Occipital lobe (tissue), 3 donors: ENCODE measurements at places on chromosomes 12 and 14.
A peak's percentile ranks its signal among the peaks of the same experiment; 100 is the strongest.

GRCh38 chr14:59150990-59151389 is 37.5 kb upstream of the DAAM1 start:
- DNase-seq, result no peak

GRCh38 chr12:78386871-78387270 is 477.7 kb upstream of the SYT1 start:
- DNase-seq, result no peak

- no peak for DNase-seq
Measured at GRCh38 chr12:109524466-109525278, 47.2 kb downstream of the UBE3B start.

GRCh38 chr14:88791629-88792472 is 902 bp downstream of the EML5 start:
- peak; percentile 28 for DNase-seq

DNA sequence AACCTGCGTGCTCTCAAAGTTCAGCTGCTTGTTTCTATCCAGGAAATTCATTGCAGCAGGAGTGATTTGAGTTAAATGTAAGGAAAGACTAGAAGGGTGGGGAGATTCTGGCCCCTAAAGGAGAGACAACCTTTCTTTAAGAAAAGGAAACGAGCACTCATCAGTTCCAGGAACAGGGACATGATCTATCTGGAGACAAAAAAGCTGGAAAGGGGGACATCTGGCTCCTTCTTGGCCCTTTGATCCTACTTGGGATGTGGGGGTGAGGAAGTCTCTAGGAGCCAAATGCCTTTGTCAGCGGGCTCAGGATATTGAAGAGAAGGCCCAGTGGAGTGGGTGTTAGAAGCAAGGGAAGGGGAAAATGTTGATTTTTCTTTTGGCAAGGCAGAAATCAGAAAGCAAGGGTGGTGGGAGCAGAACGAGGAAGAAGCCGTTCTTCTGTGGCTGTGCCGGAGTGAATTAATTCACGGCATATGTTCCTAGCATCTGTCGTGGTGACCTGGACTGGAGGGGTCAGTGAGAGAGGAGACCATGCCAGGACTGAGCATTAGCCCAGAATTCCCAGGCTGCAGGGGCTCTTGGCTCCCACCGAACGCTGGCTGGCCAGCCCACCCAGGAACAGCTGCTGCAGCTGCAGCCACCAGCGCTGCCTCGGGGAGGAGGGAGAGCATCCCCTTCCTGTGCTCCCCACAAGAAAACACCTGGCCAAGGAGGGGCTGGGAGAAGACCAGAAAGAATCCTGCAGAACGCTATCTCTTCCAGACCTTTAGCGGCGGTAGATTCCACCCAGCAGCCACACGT is 62.8 kb upstream of the GPATCH2L start:
- DNase-seq, result no peak

GRCh38 chr14:73754911-73755360 is 40.8 kb upstream of the PNMA1 start:
- no peak for DNase-seq

GRCh38 chr12:11162502-11162901 is 8.5 kb upstream of the SMIM10L1 start:
- no peak for DNase-seq

DNA sequence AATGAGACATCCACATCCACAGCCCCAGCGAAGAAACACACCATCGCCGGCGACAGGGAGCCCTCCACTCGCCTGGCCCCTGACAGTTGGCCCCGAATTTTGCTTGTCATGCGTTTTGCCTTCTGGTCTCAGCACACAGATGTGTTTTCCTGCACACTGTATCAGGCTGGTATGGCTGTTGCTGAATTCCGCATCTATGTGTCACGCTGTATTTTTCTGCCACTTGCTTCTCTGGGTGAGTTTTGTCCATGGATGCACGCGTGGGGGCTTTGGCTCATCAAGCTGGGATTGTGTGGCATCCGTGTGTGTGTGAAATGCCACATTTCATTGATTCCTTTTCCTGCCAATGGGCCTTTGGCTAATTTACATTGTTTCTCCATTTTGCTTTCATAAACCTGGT is 26.5 kb downstream of the ARL6IP4 start:
- DNase-seq, result no peak

DNA sequence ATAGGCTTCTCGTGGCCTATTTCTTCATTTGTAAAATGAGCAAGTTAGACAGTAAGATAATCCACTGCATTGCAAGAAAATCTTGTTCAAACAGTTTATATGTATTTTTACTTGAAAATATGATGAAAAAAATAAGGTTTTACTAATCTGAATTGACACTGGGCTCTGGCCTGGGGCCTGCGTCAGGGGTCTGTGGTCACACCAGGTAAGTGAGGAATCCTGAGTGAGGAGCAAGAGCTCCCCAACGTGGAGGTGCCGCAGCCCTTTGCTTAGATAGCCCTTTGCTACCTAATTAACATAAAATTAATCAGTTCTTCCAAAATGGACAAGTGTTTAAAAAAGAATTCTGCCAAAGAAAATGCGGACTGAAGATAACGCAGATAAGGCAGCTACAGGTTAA is 39.1 kb upstream of the STAB2 start:
- DNase-seq, result no peak

- DNase-seq, result no peak
Measured at GRCh38 chr14:48417715-48418500, 742.5 kb upstream of the MDGA2 start.

DNA sequence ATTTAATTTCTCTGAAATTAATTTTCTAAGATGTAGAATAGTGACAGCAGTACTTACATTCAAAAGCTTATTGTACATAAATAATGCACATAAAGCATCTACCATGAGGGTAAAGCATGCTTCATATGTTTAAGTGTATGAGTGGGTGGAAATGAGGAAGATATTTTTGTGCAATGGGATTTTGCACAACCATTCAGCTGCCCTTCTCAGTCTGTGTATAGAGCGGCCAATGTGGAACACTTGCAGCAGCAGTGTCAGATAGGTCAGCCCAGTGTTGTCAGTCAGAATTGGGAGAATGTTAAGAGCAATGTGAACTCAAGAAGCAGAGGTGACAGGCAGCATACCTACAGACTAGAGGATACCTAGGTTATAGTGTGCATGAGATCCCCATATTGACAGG is 72.5 kb upstream of the ATP2B1 start:
- no peak for DNase-seq

DNA sequence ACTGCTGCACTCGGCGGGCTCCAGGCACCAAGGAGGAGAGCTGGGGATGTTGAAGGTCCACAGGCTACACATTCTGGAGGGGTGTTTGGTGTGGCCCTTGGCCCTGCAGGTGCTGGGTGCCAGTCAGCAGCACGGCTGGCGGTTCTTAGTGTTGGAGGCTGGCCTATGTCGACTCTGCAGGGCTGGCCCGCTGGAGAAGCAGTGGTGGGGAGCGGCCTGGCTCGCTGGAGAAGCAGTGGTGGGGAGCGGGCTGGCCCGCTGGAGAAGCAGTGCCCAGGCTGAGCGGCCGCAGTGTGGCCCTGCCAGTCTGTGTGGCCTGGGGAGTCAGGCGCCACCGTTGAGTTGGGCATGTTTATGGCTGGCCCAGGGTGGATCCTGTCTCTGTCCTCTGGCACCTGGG is 27.3 kb downstream of the MTA1 start:
- no peak for DNase-seq

GRCh38 chr12:96048393-96048969 is 13.1 kb upstream of the LTA4H start:
- no peak for DNase-seq

DNA sequence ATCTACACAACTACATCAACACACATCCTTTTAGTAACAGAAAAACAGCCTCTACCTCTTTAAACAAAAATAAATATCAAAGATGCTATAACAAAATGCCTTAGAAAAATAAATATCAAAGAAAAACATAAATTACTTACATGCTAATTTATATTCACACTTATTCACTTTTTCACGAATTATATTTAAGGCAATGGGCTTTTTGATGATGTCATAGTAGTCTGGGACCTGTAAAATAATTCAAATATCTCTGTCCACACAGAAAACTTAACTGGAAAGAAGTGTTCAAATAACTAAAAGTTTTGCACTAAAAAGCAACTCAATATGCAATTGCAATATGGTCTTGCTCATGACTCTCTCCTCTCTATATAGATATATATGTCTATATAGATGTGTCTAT is 40.3 kb upstream of the CFL2 start:
- no peak for DNase-seq

- DNase-seq, result no peak
Measured at GRCh38 chr12:68162374-68162773, 2.8 kb upstream of the IFNG start.

- DNase-seq, result no peak
Measured at GRCh38 chr12:113921430-113921829, 44.7 kb downstream of the RBM19 start.

DNA sequence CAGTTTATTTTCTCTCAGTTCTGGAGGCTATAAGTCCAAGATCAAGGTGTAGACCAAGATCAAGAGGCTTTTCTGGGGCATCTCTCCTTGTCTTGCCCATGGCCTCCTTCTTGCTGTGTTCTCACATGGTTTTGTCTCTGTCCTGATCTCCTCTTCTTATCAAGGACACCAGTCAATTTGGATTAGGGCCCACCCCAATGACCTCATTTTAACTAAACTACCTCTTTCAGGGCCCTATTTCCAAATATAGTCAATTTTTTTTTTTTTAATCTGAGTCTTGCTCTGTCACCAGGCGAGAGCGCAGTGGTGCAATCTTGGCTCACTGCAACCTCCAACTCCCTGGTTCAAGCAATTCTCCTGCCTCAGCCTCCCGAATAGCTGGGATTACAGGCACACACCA is 50.8 kb downstream of the TSHR start:
- no peak for DNase-seq

DNA sequence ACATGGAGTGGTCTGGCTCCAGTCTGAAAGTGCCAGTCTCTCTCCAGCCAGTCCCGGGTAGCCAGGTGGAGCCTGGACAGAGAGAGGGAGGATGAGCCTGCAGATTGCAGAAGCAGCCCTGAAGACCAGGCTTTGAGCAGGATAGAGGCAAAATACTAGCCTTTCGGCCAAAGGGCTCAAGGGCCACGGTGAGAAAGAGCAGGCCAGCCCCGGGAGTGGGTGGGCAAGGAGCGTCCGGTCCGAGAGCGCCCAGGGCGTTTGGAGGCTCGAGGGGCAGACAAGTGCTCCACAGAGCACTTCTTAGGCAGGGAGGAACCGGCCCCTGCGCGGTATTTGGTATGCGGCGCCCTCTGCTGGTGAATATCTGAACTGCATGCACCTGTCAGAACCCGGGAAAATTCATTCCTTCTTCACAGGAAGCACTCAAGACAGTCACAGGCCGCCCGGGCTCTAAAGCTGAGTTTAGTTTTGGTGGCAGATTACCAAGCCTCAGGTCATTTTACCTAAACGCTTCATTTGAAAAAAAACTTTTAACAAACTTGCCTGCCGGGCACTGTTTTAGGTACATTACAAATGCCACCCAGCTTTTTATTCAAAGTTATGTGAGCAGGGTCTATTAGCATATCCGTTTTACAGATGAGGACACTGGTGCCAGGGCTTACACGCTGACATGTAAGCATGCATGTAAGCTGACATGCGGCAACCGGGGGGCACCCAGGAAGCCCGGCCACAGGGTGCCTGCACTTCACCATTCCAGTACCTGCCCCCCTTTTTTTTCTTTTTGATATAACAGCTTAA is 21.0 kb upstream of the PSMC1 start:
- peak; percentile 14 for DNase-seq

GRCh38 chr14:72545411-72546311 is 348.2 kb downstream of the DPF3 start:
- no peak for DNase-seq

DNA sequence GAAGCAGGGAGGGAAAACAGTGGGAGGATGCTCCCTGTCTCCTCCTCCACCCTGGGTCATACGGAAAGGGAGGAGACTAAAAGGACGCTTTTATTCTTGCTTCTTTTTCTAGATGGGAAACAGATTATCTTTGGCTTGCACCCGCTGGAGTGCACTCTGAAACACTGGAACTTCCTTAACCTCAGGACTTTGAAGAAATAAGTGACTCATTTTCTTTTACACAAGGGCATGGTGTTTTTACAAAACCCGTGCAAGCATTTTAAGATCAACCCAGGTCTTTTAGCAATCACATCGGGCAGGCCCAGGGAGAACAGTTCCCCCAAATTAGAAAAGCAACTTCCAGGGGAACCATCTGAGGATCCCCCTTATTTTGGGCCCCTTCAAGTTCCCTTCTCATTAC is 80.9 kb upstream of the TSPAN11 start:
- DNase-seq, result no peak

- DNase-seq, result no peak
Measured at GRCh38 chr12:93759512-93760081, 82.4 kb downstream of the CRADD start.

DNA sequence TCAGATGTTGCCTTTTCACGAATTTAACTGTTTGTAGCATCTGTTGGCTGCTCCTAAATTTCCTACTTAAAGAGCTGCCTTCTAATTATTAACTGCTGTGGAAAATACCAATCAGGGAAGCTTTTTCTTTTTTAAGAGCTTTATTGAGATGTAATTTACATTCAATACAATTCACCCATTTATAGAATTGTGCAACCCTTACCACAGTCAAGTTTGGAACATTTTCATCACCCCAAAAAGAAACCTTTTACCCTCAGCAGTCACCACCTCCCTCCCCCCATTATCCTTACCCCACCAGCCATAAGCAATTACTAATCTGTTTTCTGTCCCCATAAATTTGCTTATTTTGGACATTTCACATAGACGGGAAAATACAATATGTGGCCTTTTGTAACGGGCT is 1.4 kb downstream of the PCNX4 start:
- DNase-seq, result no peak

DNA sequence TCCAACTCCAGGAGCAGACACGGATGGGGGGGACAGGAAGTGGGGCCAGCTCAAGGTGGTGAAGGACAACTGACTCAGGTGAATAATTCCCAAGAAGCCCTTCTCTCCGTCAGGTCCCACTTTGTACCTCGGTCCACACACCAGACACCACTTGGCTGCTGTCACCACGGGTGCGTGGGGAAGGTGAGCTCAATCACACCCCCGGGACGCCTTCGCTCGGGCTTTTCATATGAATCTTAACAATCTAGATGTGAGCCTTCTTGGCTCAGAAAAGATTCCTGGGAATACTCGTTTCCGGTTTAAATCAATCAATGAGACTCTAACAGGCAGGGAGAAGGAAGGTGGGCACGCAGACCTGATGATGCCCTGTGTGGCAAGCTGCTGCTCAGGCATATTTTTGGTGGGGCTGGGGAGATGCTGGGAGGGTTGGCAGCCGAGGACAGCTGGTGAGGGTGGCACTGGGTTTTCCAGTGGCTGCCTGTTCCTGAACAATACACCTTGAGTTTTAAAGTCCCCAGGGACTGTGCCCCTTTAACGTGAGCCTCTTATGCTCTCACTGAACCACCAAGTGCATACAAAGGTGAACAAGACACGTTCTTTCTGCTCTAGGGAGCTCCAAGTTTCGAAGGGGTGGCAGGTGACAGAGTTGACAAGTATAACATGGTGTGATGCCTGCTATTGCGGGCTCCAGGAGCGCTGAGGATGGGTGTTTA is 5.1 kb downstream of the TESC start:
- no peak for DNase-seq
